GM04504 (cell line): ENCODE measurements at places on chromosomes 12 and 14.

DNA sequence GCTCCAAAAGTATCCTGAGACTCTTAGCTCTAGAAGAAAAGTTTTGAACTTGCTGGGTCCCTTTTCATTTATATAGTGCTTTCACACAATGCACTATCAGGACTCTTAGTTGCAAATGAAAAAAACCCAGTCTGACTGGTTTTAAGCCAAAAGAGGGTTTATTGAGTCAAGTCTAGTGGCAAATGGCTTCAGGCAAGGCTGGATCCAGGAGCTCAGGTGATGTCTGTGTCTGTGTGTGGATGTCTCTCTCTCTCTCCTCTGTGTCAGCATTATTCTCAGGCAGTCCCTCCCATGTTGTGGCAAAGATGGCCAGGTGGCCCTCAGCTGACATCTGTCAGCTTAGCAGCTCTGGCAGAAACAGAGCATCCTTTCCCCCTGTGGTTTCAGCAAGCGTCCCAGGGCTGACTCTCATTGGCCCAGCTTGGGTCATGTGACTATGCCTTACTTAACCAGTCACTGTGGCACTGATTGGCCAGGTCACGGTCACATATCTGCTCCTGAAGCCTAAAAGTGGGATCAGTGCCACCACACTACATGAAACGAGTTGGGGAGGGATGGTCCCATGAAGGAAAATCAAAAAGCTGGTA is 6.2 kb downstream of the TMEM120B start:
- no peak for DNase-seq

- DNase-seq: peak; percentile 14
These were observed 36.5 kb downstream of the CMKLR1 start for GRCh38 chr12:108302403-108303311.

DNA sequence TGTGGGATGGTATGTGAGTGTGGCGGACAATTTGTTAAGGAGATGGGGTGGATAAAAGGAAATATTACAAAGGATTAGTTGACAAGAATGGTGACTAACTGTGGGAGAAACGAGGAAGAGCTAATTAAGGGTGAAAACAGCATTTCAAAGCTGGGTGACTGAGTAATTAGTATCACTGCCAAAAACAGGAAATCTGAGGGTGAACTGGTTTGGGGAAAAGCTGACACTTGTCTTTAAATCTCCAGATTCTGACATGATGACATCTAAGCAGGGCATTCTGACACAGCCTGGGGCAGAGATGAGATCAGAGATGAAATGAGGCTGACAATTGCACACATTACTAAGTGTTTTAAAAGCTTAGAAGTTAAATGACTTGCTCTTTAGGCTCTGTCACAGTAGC is 42.4 kb upstream of the CCDC175 start:
- no peak for DNase-seq

- no peak for DNase-seq
These were observed 916 bp upstream of the PAWR start for GRCh38 chr12:79691511-79692248.

GRCh38 chr12:1933342-1934051 is 15.0 kb upstream of the CACNA2D4 start:
- DNase-seq: no peak

- DNase-seq: no peak
These were observed 13.5 kb upstream of the TNFAIP2 start for GRCh38 chr14:103109535-103110441.

- no peak for DNase-seq
These were observed 251.8 kb downstream of the CCDC91 start for GRCh38 chr12:28442101-28442500.

- DNase-seq: no peak
These were observed 13.0 kb upstream of the APOBEC1 start for GRCh38 chr12:7678744-7679143.

- DNase-seq: no peak
These were observed 1.6 kb upstream of the KRT74 start for GRCh38 chr12:52575256-52575655.

DNA sequence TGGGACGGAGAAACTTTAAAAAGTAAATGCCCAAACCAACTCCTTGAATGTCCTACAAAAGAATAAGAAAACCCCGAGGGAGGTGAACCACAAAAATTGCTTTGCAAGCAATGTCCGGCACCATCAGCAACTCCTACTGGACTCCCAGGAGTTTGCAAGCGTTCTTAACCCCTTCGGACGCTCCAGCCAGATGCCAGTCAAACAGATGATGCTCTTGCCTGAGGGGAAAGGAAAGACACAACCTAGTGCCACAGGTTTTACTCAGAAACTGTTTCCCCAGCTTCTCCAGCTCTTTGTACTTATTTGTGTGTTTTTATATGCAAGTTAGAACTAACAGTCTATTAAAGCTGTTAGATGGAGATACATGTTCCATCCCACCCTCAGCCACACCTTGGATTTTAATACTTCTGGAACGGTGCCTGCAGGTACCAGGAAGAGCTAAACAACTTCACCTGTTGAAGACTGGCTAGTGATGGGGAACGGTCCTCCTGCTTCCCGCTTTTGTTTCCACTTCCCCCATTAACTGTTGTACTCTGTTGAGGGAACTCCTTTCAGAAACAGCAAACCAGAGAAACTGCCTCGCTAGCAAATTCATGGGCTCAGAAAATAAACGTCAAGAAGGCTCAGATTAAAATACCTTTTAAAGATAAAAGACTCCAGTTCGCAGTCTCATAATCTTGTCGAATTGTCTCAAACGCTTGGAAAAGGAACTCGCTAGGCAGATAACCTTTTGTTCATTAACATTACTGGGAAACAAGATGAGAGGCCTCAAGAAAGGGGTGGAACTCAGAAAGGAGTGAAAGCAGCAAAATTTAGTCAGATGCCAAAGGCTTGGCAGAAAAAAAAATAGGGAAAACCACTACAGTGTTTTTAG is 1.1 kb upstream of the FERMT2 start:
- DNase-seq: peak; percentile 59

GRCh38 chr12:80864046-80864735 is 73.5 kb downstream of the LIN7A start:
- no peak for DNase-seq

DNA sequence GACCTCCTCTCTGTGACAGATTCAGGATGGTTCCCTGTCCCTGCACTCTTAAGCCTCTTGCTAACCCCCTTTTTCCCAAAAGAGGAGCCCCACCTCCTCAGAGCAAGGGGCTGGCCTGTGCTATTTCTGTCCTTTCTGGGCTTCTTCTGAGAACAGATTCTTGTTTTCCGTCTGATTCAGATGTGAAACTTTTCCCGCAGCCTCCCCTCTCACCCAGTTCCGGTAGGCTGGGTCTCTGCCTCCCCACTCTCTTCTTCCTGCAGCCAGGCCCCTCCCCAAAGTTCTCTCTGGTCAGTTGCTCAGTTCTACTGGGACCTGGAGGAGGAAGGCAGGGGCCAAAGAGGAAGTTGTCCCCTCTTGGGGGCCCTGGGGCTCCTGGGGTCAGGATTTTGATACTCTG is 11.8 kb downstream of the PDE1B start:
- DNase-seq: no peak

DNA sequence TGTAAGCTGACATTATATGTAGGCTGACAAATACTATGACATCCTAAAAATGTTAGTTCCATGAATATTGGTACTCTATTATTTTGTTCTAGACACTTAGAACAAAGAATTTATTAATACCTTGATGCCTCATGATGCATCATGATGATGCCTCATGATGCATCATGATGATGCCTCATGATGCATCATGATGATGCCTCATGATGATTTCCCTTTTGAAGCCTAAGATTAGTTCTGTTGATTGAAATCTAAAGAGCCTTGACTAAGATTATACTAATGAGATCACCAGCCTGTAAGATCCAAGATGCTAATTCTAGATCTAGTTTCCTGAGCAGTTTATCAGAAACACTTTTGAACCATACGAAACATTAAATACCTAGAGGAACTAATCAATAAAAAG is 4.6 kb upstream of the CEP128 start:
- DNase-seq: no peak

DNA sequence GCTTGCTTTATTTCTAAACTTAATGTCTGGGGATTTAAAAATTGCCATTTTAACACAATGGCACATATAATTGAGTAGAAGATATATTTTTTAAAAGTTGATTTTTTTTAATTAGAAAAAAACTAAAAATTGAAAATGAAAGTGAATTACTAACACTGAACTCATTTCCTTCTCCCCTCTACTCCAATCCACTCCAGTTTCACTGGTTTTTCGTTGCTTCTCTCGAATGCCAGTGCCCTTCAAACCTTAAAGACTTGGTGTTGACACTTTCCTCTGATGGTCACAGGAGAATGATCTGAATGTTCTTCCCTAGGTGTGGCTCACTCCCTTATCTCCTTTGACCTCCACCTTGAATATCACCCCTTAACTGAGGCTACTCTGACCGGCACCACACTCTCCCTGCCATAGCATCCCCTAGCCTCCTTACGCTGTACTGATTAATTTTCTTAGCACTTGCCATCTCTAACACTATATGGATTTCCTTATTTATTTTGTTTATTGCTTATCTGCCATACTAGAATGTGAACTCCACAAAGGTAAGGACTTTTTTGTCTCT is 107.1 kb downstream of the LIN7A start:
- DNase-seq: no peak

DNA sequence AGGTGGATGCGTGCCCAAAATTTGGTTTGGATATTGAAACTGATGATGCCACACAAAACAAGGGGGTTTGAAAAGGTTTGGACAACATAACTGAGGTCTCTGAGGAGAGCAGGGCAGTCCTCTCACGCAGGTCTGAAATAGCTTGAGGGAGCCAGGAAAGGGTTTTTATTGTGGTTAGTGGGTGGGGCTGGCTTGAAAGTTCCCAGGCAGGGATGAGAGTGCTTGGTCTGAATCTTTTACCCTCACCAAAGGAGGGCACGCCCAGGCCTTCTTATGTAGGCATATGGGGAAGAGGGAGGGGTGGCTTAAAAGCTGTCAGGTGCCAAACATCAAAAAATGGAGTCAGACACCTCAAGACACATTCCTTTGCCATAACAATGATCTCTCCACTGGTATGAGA is 493.1 kb upstream of the CCDC196 start:
- DNase-seq: no peak

- no peak for DNase-seq
These were observed 93.5 kb downstream of the LMNTD1 start for GRCh38 chr12:25459541-25459951.

GRCh38 chr14:78335531-78335930 is 165.4 kb downstream of the NRXN3 start:
- no peak for DNase-seq
